Fibroblast of lung (primary cell): ENCODE measurements at places on chromosomes 3 and 15.

GRCh38 chr15:36614016-36614415, 34.6 kb downstream of the CDIN1 start:
- DNase-seq: no peak

- no peak for DNase-seq
Observed at GRCh38 chr15:76953913-76954312, 22.4 kb downstream of the RCN2 start.

DNA sequence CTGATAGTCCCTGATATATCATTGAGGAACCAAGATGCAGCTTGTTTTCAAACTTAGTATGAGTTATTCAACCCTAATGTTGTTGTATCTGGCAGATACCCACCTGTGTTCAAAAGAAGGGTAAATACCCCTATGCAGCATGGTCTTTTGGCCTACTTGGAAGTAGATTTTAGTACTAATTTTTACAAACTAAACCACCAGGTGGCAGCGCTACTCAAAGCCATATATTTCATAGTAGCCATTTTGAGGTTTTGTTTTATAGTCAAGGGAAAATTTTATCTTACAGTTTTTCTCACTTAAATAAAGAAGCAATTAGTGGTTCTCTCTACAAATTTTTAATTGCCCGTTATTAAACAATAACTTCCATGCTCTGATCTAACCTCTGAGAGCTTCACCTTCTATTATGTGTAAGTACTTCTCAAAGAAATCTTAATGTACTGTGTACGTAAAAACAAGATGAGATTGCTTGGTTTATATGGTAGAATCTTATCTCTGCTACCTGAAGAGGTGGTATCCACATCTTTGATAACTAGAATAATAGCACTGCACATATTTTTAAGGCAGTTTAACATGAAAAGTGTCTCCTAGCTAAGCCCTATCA, 31.5 kb upstream of the MLF1 start:
- peak; percentile 73 for DNase-seq

GRCh38 chr3:123348471-123349200, 100.3 kb downstream of the ADCY5 start:
- DNase-seq: no peak

DNA sequence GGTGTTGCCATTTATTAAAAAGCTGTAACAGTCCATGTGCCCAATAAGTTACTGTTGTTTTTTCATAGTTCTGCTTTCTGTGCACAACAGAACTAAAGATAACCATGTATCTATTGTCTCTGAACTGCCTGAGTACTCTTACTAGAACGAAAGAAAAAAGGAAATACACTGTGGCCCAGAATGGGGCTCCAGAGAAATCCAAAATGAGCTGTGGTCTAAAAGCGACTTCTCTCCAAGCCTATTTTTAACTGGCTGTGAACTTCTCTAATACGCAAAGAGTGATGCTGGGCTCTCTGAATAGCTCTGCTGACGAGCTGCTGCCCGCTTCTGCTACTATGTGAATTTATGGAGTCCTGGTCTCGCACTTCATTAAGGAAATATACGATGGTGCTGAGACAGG, 56.2 kb upstream of the LPP start:
- DNase-seq: no peak
